Activated CD4-positive, alpha-beta T cell treated with anti-CD3 and anti-CD28 coated beads, Interleukin-2, amount 50 U/mL, for 24 hours (primary cell): ENCODE measurements at places on chromosomes 2 and 18.

- DNase-seq: peak; percentile 7
Observed at GRCh38 chr2:189347540-189347939, 93.7 kb upstream of the WDR75 start.

GRCh38 chr18:43760010-43760409 is 482.7 kb upstream of the SYT4 start:
- no peak for DNase-seq

GRCh38 chr2:181456660-181457120 is 496 bp upstream of the ITGA4 start:
- peak; percentile 26 for DNase-seq

- DNase-seq: no peak
Observed at GRCh38 chr18:63161761-63162195, 157.8 kb downstream of the BCL2 start.

DNA sequence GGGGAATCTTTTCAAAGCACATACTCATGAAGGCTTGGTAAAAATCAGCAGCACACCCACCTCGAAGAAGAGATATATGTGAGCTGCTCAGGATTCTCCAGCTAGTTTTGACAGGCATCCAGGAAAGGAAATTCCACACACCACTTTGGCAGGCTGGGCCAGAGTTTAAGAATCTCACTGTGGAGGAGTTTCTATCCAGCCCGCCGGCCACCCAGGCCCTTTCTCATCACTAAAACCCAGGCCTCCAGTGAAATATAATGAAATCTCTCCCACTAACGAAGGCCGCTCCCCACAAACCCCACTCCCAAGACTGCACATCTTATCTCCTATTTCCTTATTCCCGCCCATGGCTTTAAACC is 202.0 kb downstream of the GLI2 start:
- no peak for DNase-seq

GRCh38 chr2:44330801-44331200 is 30.5 kb downstream of the PREPL start:
- DNase-seq: no peak

GRCh38 chr2:21590026-21590690 is 466.4 kb downstream of the TDRD15 start:
- DNase-seq: no peak

GRCh38 chr2:46770622-46771021 is 145.0 kb downstream of the MCFD2 start:
- DNase-seq: no peak

DNA sequence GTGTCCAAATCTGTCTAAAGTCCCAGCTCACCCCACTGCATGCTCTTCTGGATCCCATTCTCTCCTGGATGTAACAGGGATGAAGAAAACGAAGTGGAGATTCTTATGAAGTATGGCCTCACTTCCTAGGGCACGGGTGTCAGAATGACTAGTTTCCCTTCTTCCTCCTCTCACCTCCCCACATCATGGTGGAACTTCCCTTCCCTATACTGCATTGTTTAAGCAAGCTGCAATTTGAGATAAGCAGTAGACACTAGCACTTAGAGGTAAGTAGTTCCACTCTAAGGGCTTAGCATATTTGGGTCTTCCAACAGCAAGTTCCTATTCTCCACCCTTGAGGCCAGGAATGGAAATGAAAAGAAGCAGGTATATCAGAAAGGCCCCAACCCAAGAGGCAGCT is 29.7 kb downstream of the SLC4A5 start:
- no peak for DNase-seq

- DNase-seq: no peak
Observed at GRCh38 chr18:57343833-57344232, 8.5 kb upstream of the ST8SIA3 start.

- DNase-seq: no peak
Observed at GRCh38 chr2:141946016-141946415, 184.8 kb downstream of the LRP1B start.
